Activated naive CD4-positive, alpha-beta T cell treated with anti-CD3 and anti-CD28 coated beads for 36 hours (primary cell): ENCODE measurements at places on chromosomes 1 and 21. TPM values are rescaled to one million over a fixed set of nuclear protein-coding genes. Genes with fewer than 3 reads are reported as not detected.

DNA sequence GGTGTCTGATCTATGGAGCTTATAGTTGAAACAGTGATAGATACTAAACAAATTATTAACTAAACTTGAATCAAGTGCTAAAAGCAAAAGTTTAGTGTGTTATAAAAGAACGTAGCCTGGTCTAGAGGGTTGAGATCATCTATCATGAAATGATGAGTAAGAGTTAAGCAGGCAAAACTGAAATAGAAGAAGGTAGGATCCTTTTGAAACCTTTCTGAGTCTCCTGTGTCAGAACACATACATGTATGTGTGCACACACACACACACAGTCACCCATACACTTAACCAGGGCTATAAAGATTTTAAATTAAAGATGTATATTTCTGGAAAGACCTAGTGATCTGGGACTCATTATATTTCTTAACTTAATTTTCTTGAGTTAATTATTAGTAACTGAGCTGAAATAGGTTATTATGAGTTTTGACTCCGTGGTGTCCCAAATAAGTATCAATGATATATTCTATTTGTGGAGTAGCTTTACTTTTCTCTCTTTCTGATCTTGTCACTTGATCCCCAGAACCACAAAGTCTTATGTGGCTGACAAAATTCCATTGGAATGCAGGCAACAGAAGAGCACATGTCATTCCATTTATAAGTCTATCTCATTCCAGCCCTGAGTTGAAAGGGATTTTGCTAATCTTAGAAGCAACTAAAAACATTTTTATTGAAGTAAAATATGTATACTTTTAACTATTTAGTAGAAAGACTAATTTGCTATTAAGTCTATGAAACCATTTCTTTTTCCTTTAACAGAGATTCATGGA, 70.7 kb downstream of the PRRX1 start:
- no peak for DNase-seq

GRCh38 chr1:150874455-150875196, 1.8 kb downstream of the ARNT start:
- DNase-seq: no peak

OR2T3 gene
- total RNA-seq: not detected

DNA sequence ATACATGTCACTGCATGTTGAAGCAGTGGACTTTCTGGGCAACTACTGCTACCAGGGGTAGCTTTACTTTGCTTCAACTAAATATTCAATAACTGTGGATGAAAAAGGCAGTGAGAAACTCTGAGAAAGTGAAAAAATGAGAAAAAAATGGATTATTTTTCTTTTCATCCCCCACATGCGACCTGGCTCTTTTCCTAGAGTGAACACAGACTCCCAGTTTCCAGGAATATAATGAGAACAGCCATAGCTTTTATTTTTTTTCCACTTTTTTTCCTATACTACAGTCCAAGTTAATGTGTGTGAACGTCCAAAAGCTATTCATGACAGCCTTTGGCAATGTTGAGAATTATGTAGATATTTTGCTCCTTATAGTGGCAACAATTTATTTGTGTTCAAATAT, 230.4 kb downstream of the DNM3 start:
- no peak for DNase-seq

- DNase-seq: no peak
These were observed 64.6 kb downstream of the RUNX1 start for GRCh38 chr21:34984356-34985058.

DNA sequence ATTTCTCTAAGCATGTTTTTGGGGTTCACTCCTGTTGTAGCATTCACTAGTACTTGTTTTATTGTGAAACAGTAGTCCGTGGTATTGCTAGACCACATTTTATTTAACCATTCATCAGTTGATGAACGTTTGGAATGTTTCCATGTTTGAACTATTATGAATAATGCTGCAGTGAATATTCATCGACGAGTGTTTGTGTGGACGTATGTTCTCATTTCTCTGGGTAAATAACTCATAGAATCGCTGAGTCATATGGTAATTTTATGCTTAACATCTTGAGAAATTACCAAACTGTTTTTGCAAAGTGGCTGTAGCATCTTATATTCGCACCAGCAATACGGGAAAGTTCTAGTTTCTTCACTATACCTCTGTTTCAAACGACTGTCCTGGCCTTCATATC, 28.0 kb upstream of the KAZN start:
- DNase-seq: no peak

DNA sequence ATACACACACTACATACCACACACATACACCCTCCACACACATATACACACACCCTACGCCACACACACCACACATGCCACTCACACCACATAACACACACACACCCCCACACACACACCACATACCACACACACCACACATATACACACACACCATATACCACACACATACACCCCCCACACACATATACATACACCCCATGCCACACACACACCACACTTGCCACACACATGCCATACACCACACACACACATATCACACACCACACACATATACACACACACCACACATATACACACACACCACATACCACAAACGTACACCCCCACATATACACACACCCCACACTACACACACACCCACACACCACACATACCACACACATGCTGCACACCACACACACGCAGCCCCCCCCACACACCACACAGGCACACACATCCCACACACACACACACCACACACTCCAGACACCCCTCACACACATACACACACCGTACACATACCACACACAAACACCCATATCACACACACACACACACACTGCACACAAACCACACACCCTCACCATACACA, 76.7 kb upstream of the TMPRSS2 start:
- DNase-seq: no peak

DNA sequence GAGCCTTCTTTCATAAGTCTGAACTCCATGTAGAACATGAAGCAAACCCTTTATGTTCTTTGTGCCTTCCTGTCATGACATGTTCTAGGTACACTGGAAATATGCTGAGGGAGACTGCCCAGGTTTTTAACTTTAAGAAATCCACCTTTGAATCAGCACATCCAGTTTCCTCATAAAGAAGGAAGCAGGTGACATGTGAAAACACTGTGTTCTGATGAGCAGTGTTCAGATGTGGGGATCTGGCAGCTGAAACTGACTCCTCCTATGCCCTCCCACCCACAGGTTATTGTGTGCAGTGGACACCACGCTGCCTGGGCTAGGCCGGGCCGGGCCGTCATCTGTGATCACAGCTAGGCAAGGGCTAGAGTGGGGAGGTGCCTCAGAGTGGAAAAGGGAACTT, 51.1 kb downstream of the CNN3 start:
- peak; percentile 9 for DNase-seq

- no peak for DNase-seq
These were observed 95.8 kb downstream of the KCNN3 start for GRCh38 chr1:154774175-154774855.

GRCh38 chr1:69992594-69992993, 212.8 kb downstream of the LRRC40 start:
- DNase-seq: no peak
